ENCODE measurements at places on chromosomes 2 and 18.

- no peak for DNase-seq
Measured at GRCh38 chr2:74606927-74607326, 41.2 kb downstream of the M1AP start.

DNA sequence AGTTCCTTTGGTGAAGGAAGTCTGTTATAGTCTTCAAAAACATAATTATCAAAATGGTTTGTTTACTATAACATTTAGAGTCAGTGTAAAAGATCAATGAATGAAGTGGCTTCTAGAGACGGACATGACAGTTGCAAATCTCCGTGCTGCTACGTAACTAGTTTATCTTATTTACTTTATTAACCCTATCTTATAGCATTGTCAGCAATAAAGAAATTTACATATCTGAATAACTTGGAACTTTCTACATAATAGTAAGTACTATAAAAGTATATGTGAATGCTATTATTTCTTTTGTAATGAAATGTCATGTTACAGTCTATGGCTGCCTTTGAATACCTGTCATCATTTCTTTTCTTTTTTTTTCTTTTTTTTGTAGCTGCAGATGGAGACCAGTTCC, 246.8 kb downstream of the PTH2R start:
- DNase-seq, result no peak

GRCh38 chr2:189633392-189633811, 27.9 kb upstream of the ASNSD1 start:
- no peak for DNase-seq

DNA sequence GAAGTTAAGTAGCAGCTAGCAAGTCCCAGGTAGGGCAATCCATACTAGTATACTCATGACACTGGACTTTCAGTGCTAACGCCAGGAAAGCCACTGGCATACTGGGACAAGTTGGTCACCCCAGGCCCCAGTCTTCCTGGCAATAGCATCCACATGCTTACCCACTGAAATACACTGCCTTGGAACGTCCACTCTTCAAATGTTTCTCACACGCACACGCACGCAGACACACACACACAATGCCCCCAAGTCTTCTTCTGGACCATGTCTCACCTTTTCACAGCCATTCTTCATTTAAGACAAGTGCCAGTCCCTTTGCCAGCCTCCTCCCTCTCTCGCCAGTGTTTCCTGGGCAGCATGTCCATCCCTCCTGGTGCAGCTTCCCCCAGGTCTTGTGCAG, 8.7 kb upstream of the TEX261 start:
- DNase-seq, result no peak

All from stimulated activated CD8-positive, alpha-beta memory T cell treated with anti-CD3 and anti-CD28 coated beads, Interleukin-4, amount 100 ng/mL, for 1 hour (primary cell).